ENCODE measurements at places on chromosomes 7 and 10.
A peak's percentile ranks its signal among the peaks of the same experiment; 100 is the strongest.

DNA sequence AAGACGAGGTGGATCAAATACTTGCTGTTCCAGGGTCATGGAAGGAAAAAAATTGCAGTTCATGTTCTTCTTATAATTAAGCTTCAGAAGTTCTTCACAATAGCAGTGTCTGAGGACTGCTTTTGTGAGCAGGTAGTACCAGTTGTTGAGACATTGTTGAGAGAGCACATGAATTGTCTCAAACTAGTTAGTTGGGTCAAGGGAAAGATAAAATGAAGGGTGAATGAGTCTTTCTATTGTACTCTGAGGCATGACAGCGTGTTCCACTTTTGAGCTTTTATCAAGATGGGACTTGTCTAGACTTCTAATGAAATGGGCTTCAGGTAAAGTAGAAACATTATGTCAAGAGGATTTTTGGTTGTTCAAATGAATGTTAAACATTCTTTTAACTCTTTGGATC is 26.0 kb downstream of the KAT6B start:
- H3K36me3 ChIP-seq = no peaks in the 10 kb centered on the region
- H3K4me3 ChIP-seq = no peak overlapping the region
- H3K27me3 ChIP-seq = no peaks in the 10 kb centered on the region
- peaks cover 47% of the 10 kb centered on the region for H3K4me1 ChIP-seq

DNA sequence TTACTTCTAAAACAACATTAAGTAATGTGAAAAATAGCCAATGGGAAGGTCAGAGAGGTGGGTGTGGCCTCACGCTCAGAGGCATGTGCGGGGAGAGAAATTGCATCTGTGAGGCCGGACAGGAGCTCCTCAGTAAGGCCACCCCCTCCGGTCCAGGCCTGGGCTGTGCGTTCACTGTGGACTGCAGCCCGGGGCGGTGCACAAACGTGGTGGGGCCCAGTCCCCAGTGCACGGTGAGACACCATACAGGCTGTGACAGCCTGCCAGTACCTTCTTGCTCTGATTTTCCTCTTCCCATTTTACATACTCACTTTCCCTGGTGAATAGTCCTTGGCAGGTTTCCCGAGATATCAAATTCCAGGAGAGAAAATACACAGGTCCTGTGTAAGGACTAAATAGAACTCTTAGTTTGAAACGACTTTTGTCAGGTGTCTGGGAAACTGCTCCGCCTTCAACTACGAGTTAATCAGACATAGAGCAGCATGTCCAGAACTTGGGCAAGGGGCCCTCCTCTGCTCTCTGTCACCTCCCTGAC is 174.1 kb upstream of the MKI67 start:
- no peaks in the 10 kb centered on the region for H3K27me3 ChIP-seq
- DNase-seq = no peak
- no peak overlapping the region for H3K27ac ChIP-seq
- no peak overlapping the region for H3K4me3 ChIP-seq

DNA sequence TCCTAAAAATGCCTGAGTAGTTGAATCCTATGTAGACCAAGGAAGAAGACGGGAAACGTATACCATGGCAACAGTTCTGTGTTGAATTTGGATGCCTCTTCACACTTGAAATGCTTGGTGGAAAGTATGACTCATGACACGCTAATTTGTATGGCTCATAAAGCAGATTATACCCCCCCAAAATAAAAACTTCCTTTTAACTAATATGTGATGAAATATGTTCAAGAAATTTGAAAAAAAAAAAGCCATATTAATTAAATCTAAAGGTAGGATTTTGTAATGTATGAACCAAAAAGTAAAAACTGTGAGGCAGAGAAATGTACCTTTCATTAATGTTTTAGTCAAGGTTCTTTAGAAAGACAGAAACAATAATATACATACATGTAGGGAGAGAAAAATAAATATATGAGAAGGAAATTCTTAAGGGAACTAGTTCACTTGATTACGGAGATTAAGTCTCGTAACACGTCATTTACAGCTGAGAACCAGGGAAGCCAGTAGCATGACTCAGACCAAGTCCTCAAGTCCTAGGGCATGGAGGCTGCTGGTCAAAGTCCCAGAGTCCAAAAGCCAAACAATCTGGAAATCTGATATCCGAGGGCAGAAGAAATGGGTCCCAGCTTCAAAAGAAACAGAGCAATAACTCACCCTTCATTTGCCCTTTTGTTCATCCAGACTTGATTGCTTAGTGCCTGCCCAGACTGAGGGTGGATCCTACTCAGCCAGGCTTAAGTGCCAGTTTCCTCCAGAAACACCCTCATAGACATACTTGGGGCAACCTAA is 485.1 kb downstream of the SEMA3D start:
- no peak overlapping the region for H3K27ac ChIP-seq
- H3K36me3 ChIP-seq = no peaks in the 10 kb centered on the region
- H3K4me3 ChIP-seq = no peak overlapping the region
- no peak for DNase-seq
- H3K27me3 ChIP-seq = no peaks in the 10 kb centered on the region

- peak overlapping the region; percentile 13 for H3K4me3 ChIP-seq
- no peaks in the 10 kb centered on the region for H3K4me1 ChIP-seq
- no peak for DNase-seq
- H3K27ac ChIP-seq = no peak overlapping the region
- no peaks in the 10 kb centered on the region for H3K27me3 ChIP-seq
Measured at GRCh38 chr10:43644252-43644651, 4.4 kb downstream of the ZNF32 start.

DNA sequence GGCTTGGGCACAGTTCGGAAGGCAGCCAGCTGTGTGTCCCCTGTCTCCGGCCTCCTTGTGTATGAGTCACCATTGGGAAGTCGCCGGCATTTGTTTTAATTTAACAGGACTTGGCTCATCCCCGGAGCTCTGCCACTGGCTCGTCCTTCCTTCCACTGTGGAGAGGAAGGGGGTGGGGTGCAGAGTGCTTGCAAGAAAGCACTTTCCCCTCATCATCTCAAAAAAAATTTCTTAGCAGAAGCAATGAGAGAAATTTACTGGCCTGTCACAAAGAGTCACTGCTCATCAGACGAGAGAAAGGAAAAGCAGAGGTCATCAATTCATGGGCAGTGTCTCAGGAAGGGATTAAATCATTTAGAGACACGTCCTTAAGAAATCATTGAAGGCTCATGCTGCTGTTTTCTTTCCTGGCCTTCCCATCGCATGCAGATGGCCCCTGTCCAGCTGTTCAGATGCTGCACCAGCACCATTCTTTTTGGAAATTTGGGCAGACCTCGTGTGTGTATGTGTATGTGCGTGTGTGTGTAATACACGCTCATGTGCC is 93.3 kb downstream of the BMS1 start:
- no peaks in the 10 kb centered on the region for H3K27me3 ChIP-seq
- no peak overlapping the region for H3K4me3 ChIP-seq
- DNase-seq = peak; percentile 59
- no peak overlapping the region for H3K27ac ChIP-seq
- H3K4me1 ChIP-seq = no peaks in the 10 kb centered on the region

GRCh38 chr7:80236681-80237080 is 102.0 kb downstream of the GNAI1 start:
- H3K4me3 ChIP-seq = no peak overlapping the region
- no peaks in the 10 kb centered on the region for H3K27me3 ChIP-seq
- DNase-seq = no peak
- H3K36me3 ChIP-seq = no peaks in the 10 kb centered on the region
- H3K27ac ChIP-seq = no peak overlapping the region

DNA sequence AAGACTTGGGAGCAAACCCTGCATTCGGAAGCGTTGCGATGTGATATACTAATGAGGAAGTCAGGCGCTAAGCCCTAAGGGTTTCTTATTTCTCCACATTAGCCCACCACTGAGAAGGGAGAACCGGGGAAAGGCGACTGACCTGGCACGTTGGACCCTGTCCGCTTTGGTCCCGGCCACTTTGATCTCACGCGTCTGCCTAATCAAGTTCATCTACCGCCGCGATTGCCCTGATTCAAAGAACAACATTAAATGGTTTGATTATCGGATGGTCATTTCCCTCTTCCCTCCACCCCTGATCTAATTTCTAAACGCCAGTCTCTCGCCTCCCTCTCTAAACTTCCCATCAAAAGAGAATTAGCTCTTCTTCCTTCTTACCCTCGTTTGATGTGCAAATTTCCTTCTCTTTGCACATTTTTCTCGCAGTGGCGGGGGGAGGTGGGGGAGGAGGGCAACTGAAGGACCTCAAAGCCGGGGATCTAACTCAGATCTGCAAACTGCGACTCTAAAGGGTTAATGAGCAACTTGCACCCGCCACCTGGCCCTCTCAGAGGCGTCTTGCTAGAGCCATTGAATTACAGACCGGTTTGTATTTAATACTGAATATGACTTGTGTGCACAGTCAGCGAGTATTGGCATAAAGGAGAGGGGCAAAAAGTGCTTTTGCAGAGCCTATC is 687 bp upstream of the DKK1 start:
- no peak overlapping the region for H3K4me3 ChIP-seq
- no peak for DNase-seq
- H3K27ac ChIP-seq = no peak overlapping the region
- H3K27me3 ChIP-seq = peaks cover 11% of the 10 kb centered on the region

DNA sequence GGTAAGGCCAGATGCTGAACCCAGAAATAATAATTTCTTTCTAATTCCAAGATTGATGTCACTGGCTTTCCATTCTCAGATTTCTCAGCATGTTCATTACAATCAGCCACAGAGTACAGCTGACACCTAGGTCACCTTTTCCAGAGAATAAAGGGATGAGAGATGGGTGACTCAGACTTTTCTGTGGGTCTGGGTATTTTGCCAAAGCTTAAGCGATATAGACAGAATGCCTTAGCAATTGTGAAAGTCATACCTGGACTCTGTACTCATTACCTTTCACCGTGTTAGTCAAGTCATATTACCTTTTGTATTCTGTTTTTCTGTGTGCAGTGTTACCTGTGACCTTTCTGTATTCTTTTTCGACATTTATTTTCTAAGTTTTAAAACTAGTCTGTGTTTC is 10.6 kb upstream of the PRTFDC1 start:
- no peaks in the 10 kb centered on the region for H3K36me3 ChIP-seq
- DNase-seq = no peak
- H3K4me1 ChIP-seq = peaks cover 12% of the 10 kb centered on the region
- no peaks in the 10 kb centered on the region for H3K27me3 ChIP-seq

DNA sequence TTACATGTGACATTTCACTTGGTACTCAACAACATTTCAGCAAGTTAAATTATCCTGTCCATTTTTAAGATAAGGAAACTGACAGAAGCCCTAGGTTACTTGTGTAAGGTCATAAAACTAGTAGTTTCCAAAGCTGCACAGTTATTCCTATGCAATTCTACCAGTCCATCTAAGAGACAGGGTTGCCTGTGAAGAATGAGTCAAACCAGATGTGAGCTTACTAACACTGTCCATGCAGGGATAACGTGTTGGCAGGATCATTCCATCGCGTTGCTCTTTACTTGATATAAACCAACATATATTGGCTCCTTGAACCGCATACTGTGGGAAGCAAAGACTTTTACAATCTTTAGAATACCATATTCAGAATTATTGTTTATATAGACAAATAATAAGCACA is 280.9 kb upstream of the HGF start:
- H3K27me3 ChIP-seq = no peaks in the 10 kb centered on the region
- H3K36me3 ChIP-seq = no peaks in the 10 kb centered on the region
- DNase-seq = no peak
- no peaks in the 10 kb centered on the region for H3K4me1 ChIP-seq

DNA sequence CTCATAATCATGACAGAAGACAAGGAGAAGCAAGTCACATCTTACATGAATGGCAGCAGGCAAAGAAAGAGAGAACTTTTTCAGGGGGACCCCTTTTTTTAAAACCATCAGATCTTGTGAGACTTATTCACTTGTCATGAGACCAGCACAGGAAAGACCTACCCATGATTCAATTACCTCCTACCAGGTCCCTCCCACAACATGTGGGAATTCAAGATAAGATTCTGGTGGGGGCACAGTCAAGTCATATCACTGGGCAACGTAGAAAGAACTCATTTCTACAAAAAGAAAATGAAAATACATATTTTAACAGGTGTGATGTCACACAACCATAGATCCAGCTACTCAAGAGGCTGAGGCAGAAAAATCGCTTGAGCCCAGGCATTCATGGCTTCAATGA is 304.1 kb downstream of the IPMK start:
- no peak for DNase-seq
- no peak overlapping the region for H3K27ac ChIP-seq
- no peak overlapping the region for H3K4me3 ChIP-seq
- no peaks in the 10 kb centered on the region for H3K36me3 ChIP-seq
- peaks cover 6% of the 10 kb centered on the region for H3K4me1 ChIP-seq

GRCh38 chr7:1979591-1980560 is 252.9 kb downstream of the MAD1L1 start:
- no peak overlapping the region for H3K27ac ChIP-seq
- DNase-seq = no peak
- H3K4me1 ChIP-seq = no peaks in the 10 kb centered on the region

DNA sequence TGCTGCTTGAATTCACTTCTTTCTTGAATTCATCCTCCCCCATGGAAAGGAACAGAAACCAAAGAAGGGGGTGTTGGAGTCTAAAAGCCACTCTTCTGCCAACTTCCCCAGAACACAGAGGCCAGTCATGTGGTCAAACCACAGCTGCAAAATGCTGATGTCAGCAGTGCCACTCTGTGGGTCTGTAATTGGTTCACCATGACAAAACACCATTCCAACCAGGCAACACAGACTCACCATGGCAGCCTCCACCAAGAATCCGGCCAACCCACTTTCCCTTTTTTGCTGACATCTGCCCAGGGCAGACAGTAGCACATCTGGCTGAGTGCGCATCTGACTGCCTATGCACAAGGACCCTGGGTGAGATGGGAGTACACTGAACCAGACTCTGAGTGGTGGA is 16.8 kb downstream of the OSBPL3 start:
- H3K36me3 ChIP-seq = no peaks in the 10 kb centered on the region
- peak; percentile 63 for DNase-seq
- no peak overlapping the region for H3K27ac ChIP-seq
- no peaks in the 10 kb centered on the region for H3K27me3 ChIP-seq

GRCh38 chr10:131575877-131576276 is 264.4 kb upstream of the TCERG1L start:
- H3K4me3 ChIP-seq = no peak overlapping the region
- no peaks in the 10 kb centered on the region for H3K4me1 ChIP-seq
- no peaks in the 10 kb centered on the region for H3K36me3 ChIP-seq
- no peaks in the 10 kb centered on the region for H3K27me3 ChIP-seq
- H3K27ac ChIP-seq = no peak overlapping the region
- no peak for DNase-seq

All from adrenal gland (tissue), 19 donors.